Ammon's horn (tissue), 1 donor: ENCODE measurements at places on chromosomes 5 and 9.

DNA sequence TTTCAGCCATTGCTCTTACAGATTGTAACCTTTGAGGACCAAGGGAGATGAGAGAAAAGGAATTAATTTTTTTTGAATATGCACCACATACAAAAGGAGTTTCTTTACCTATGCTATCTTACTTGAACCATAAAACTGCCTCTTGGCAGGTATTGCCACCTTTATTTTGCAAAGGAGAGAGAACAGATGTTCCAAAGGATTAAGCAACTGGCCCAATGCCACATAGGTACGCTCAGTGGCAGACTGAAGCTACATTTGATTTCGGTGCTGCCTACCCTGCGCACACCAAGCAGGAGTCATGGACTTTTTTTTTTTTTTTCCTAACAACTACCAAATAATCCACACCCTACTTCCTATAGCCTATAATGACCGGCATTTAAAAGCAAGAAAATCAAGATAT, 43.1 kb downstream of the SAXO1 start:
- no peak for DNase-seq

- no peak for DNase-seq
These were observed 71.4 kb downstream of the ASTN2 start for GRCh38 chr9:117343427-117343826.

GRCh38 chr5:176629853-176630680, at the start of the genes EIF4E1B and SNCB:
Gene EIF4E1B (plus strand): TSS chr5:176630675. CDS start chr5:176642788, 12,113 bp downstream.
Gene SNCB (minus strand): TSS chr5:176630534. CDS start chr5:176629654, 880 bp downstream.
- no peak for DNase-seq

- DNase-seq = peak; percentile 11
These were observed 744 bp downstream of the TARS1 start for GRCh38 chr5:33441241-33442177.

- DNase-seq = no peak
These were observed 7.5 kb downstream of the SEMA6A start for GRCh38 chr5:116567106-116567505.

DNA sequence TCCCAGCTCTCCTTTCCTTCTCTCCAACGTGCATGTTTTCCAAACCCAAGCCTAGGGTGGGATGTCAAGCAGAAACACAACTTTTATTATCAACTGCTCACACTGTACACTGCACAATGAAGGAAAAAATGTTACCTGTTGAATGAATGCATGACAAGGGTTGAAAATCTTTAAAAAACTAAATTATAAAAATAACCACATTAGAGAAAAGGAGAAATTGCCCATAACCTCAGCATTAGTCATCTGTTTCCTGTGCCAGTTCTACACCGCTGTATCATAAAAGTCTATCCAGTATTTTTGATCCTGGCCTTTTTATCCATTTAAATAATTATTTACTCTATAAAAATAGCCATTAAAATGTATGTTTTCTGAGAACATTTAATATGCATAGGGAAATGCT, 101.1 kb downstream of the APBA1 start:
- no peak for DNase-seq

DNA sequence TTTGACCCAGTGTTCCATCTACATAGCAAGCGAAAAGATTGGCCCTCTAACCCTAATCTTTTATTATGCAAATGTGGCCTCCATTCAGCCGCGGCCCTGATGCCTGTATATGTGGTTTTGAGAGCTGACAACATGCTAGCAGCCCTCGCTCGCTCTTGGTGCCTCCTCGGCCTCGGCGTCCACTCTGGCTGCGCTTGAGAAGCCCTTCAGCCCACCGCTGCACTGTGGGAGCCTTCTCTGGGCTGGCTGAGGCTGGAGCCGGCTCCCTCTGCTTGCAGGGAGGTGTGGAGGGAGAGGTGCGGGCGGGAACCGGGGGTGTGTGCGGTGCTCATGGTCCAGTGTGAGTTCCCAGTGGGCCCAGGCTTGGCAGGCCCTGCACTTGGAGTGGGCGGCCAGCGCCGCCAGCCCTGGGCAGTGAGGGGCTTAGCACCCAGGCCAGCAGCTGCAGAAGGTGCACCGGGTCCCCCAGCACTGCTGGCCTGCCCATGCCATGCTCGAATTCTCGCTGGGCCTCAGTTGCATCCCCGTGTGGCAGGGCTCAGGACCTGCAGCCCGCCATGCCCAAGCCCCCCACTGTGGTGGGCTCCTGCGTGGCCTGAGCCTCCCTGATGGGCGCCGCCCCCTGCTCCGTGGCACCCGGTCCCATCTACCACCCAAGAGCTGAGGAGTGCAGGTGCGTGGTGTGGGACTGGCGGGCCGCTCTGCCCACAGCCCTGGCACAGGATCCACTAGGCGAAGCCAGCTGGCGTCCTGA, 757.5 kb upstream of the CTNND2 start:
- DNase-seq = no peak

GRCh38 chr9:86079421-86079831, 19.9 kb downstream of the GOLM1 start:
- no peak for DNase-seq

DNA sequence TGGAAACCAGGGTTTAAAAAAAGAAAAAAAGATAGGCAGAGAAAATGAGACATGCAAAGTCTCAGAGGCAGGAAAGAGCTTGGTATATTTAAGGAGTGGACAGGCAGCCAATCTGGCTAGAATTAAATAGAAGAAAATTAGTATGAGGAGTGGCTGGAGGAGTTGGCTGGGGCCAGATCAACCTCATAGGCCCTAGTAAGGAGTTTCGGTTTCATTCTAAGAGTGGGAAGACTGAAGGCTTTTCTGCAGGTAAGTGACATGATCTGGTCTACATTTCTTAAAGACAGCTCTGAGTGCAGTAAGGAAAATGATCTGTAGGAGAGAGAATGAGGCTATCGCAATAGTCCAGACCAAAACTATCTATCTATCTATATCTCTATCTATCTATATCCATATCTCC, 27.5 kb downstream of the ADRB2 start:
- no peak for DNase-seq

- DNase-seq = no peak
These were observed 12.8 kb downstream of the PAM start for GRCh38 chr5:102767862-102768261.

GRCh38 chr5:6632324-6632887, 438 bp downstream of the NSUN2 start:
- peak; percentile 14 for DNase-seq

DNA sequence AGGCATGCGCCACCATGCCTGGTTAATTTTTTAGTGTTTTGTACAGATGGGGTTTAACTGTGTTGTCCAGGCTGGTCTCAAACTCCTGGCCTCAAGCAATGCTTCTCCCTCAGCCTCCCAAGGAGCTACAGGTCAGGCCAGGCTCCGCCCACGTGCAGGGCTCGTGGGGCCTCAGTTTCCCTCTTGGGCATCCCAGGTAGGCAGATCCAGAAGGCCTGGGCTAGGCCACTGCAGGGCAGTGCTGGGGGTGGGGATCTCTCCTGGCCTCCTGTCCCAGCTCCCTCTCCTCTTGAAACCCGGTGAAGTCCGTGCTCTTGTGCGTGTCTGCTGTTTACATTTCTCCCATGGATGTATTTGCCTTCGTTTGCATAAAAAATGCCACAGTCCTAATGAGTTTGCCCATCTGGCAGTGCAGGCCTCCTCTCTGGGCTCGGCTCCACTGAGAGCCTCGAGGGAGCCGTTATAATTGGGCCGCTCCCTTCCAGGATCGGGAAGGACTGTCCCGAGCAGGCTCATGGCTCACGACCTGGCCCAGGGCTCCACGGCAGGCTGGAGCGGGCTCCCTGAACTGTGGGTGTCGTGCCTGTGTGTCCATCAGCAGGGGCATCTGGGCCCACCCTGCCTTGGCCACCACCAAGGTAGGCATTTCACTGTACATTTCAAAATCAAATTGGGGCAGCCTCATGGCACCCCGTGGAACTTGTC, 52.6 kb upstream of the RUFY1 start:
- no peak for DNase-seq

- DNase-seq = no peak
These were observed 48.2 kb downstream of the NUDT12 start for GRCh38 chr5:103514371-103514770.

DNA sequence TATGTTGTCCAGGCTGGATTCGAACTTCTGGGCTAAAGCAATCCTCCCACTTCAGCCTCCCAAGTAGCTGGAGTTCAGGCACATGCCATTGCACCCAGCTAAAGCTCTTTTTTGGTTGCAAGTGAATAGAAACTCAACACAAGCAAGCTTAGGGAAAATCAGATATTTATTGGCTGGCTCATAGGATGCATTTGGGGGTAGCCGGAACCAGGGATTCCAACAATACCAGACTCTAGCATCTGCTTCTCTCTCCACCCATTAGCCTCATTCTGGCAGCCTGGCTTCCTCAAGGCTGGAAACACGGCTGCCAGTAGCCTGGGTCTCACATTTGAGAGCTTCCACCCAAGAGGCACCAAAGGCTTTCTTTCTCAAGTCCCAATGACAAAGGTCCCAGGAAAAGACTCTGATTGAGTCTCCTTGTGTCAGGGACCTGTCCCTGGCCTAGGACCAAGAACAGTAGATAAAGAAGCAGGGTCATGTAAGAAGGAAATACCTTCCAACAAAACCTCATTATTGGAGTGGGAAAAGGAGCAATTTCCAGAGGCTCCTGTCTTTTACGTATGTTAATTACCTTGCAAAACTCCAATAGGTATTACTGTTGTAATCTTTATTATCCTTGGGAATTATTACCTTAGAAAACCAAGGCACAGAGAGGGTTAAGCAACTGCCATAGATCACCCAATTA, 23.0 kb upstream of the B4GALT1 start:
- DNase-seq = no peak

DNA sequence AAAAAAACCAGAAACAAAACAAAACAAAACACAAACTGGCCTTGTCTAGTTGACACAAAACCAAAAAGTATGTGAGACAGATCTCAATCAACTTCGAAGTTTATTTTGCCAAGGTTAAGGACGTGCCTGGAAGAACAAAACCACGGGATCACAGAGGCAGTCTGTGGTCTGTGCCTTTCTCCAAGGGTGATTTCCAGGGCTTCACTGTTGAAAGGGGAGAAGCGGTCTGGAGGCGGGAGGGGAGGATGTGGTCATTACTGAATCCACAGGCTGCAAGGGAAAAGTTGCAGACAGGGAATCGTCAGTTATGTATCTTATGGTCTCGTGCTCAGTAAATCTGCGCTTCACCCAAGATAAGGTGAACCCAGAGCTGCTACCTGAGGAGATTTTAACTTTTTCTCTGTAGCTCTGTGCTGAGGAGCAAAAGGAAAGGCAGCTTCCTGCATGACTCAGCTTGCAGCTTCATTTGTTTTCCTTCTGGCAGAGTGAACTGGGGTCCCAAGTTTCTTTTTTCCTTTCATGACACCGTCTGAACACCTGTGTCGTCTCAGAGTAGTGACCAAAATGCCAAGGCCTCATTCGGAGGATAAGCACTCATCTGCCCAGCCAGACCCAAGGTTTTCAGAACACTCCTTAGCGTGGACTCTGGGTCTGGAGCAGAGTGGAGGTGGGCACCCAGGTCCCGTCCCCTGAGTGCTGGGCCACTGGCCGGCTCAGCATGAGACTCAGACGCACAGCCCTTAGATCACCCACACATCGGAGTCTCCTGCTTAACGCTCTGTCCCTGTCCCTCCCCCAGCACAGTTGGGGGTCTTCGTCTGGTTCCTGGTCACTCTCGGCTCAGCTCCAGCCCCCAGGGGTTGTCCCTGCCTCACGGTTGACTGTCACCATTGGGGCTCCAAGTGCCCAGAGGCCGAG, 25.9 kb downstream of the ROPN1L start:
- DNase-seq = no peak

- DNase-seq = no peak
These were observed 15.3 kb upstream of the NINJ1 start for GRCh38 chr9:93149361-93149760.

GRCh38 chr5:142422429-142422828, 97.6 kb upstream of the SPRY4 start:
- no peak for DNase-seq

- DNase-seq = no peak
These were observed 91.0 kb upstream of the COL5A1 start for GRCh38 chr9:134550584-134550983.

GRCh38 chr5:113043491-113043931, 66.9 kb downstream of the DCP2 start:
- peak; percentile 45 for DNase-seq

- peak; percentile 49 for DNase-seq
These were observed 73.6 kb upstream of the ADAMTS16 start for GRCh38 chr5:5066276-5067186.

DNA sequence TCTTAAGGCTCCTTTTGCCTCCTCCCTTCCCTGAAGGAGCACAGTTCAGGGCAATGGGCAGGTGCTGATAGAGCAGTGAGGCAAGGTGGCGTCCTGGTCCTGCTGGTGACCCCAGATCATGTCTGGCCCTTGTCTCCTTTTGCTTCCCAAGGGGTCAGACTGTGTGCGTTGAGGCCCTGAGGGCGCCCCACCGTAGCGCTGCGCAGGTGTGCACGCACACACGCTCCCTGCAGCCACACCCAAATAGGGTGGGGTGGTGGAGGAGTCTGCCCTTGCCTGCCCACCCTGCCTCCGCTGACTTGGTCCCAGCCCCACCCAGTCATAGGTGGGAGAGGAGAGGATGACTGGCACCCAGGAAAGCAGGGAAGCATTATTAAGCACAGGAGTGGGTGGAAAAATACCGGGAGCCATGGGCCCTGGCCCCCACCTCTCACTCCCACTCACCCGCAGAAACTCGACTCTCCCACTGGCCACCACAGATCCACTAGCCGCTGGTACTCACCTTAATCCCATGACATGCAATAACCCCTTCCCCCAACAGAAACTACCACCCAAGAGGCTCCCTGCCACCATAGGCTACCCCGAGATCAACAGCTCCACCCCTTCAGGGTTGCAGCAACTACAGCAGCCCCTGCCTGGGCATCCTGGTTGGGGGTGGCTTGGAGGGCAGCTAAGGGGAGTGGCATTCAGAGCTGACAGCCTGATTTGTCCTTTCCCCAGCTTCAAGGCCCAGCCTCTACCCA, 16.7 kb downstream of the PDLIM4 start:
- DNase-seq = no peak

- DNase-seq = peak; percentile 40
These were observed 505 bp downstream of the CREB3 start for GRCh38 chr9:35732800-35733541.

- no peak for DNase-seq
These were observed 30.6 kb upstream of the ANKRD33B start for GRCh38 chr5:10533226-10533625.

GRCh38 chr5:15183520-15183919, 311.9 kb upstream of the ANKH start:
- DNase-seq = no peak

DNA sequence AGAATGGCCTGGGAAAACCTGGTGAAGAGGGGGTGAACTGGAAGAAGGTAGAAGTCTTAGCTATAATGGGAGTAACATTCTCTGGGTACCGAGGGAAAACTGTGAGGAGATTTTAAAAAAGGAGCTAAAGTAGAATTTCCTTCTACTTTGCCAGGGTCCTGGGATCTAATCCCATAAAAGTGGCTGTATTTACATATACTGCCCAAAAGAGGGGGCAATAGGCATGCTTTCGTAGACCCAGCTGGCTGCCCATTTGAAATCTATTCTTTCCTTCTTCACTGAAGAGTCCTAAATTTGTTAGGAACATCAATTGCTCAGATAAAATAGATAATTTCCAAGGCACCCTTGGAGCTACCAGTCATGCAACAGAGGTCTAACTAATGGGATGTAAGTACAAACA, 159.2 kb downstream of the CDC42SE2 start:
- peak; percentile 31 for DNase-seq
